ENCODE measurements at places on chromosomes 5 and 9.

DNA sequence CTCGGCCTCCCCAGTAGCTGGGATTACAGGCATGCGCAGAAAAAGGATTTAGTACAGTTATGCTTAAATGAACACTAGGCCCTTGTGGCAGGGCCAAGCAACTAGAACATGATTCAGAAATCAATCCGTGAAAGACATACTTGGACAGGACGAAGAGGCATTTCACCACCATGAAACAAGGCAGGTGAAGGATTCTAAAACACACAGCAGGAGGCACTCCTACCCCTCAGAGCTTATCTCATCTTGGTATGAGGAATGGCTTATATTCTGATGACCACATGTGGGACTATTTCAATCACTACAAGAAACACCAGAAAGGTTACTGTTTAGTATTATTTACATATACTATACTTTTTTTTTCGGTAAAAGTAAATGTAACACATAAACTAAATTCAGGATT, 15.7 kb downstream of the OR2S2 start:
- DNase-seq: no peak

DNA sequence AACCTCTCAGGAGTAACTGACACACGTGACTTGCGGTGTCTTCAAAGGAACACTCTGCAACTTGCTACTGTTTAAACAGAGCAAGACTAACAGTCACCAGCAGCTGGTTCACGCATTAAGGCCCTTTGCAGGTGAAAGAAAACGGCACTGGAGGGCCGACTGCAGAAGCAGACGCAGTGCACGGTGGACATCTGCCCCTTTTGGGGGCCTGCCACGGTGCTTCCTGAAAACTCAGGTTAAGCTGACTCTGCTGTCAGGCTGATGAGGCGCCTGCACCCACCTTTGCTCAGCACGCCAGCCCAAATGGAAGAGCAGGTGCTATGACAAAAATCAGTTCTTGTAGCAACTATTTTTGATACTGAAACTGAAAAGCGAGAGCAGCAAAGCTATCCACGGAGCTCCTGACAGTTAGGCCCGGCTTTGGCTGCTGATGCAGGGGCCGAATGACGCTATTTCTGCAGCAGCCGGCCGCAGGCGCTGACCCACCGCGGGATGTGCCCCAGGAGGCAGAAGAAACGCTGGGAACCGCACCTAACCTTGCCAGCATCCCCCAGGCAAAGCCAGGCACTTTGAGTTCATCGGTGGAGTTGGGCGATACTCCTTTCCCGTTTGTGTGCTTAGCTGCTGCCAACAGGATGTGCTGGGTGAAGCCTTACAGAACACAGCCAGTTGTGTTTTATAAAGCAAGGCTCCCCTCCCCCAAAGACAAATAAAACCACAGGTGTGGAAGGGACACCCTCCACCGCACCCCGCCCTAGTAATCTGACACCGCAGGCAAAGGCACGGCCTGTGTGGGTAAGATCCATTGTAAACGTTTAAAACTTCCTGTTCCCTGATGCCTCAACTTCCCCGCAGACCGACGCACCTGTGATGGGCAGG, 21.1 kb upstream of the TERT start:
- DNase-seq: peak; percentile 88

DNA sequence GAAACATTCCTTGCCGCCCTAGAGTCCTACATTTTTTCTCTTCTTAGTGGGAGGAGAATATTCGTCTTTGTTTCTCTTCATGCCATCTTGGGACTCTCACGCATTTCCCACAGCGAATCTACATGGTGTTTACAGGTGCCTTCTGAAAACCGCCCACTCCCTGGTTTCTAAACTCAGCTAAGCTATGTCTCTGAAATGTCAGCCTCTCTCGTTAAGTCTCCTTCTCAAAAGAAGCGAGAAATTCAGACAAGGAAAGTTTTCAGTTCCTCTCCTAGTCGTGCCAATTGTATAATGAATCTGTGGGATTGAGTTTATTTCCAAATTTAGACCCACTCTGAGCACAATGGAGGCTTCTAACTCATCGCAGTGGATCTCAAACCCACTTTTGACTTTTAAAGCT, 186.8 kb upstream of the NFIB start:
- DNase-seq: no peak

GRCh38 chr5:10564838-10565784, 1.2 kb downstream of the ANKRD33B start:
- no peak for DNase-seq

GRCh38 chr5:142935014-142935413, 164.8 kb downstream of the ARHGAP26 start:
- no peak for DNase-seq

GRCh38 chr9:88678431-88678830, 143.5 kb downstream of the NXNL2 start:
- no peak for DNase-seq

GRCh38 chr9:962023-962422, 14.4 kb upstream of the DMRT3 start:
- no peak for DNase-seq

DNA sequence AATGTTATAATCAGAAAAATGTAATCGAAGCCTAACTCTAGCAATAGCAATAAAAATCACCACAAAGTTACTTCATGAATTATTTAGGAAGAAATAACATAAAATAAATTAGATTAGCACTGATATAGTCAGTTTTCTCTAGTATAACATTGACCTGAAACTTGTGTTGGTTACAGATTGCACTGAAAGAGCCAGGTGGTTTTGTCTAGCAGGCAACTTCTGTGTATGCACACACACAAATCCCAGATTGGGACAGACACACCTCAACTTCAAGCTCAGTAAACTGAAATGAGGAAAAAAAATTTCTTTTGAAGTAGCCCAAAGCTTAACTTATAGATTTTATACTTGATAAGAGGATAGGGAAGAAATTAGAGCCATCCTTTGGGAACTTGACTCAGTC, 129.3 kb downstream of the EFNA5 start:
- no peak for DNase-seq

DNA sequence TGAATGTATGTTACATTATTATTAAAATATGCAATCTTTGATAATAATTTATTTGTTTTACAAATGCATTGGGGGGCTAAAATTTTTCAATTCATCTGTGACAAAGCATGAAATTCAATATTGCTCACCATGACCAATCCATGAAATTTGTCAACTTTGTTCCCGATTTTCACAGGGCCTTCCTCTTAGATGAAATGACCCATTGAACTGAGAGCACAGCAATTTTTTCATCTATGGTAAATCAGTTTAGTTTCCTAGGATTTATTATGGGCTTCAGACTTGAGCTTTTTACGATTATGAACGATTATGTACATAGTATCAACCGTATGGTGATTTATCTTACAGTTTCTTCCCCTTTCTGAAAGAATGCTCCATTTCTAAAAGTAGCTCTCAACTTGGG, 157.3 kb downstream of the KIAA0825 start:
- DNase-seq: no peak

- no peak for DNase-seq
These were observed 82.7 kb downstream of the ATP10B start for GRCh38 chr5:160769301-160769700.

GRCh38 chr5:164627021-164627420, 1121.6 kb downstream of the MAT2B start:
- DNase-seq: no peak

DNA sequence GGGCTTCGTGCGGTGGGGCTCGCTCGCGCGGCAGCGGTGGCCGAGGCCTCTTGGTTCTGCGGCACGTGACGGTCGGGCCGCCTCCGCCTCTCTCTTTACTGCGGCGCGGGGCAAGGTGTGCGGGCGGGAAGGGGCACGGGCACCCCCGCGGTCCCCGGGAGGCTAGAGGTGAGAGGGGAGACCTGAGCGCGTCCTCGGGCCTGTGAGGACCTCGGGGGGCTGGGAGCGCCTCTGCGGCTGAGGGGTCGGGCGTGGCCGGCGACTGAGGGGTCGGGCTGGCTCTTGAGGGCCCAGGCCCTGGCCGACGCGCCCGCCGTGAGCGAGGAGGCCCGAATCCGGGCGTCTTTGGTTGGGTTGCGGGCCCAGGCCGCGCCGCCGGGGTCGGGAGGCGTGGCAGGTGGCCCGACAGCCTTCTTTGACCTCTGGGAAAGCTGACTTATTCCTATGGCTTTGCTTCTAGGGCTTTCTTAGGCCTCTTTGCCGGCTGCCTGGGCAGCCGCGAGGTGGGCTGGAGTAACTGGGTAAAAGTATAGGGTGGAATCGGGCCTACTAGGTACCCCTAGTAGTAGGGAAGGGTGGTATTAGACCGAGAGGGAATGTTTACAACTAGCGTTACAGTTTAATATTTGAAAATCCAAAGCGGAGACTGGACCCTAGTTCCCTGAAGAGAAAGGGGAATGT, at the start of gene CANX:
CANX (plus strand) TSS at position 33 of the 681 bp plus-strand sequence. CDS start 6,715 bp downstream, outside the sequence.
- no peak for DNase-seq

GRCh38 chr9:79945016-79945415, 373.3 kb downstream of the TLE4 start:
- DNase-seq: no peak

DNA sequence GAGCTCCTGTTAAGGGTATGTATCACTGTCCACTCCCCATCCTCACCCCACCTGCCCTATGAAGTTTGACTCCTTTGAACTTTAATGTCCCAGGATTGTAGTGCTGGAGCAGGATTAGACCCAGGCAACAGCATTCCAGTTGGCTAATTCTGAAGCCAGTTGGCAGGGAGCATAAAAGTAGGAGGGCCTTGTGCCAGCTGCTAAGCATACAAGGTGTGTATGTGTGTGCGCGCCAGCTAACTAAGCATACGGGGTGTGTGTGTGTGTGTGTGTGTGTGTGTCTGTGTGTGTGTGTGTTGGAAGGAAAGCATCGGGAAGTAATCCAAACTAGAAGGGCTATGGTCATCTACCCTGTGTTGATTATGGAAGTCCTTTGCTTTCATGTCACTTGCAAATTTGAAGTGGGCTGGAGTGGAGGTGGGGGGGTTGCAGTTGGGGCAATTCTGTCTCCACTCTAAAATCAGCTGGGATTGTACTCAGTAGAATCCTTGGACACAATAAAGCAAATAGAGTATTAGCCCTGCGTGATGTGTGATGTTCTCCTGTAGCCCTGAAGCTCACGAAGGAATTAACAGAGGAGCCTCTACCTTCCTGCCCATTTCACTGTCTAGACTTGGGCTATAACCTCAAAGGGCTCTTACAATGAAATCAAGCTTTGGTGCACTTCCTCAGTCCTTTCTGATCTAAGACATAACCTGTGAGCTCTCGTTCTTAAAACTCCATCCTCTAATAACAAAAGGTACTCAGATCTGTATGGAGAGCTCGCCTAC, 26.9 kb downstream of the HMGCR start:
- no peak for DNase-seq

Measured in GM13976 (cell line).